ENCODE measurements at places on chromosomes 2 and 18. TPM values are rescaled to one million over a fixed set of nuclear protein-coding genes. Genes with fewer than 3 reads are reported as not detected.

The CAPN14 gene
- total RNA-seq, result 0.33 TPM

The PRSS56 gene
- total RNA-seq, result not detected

- no peak for DNase-seq
Measured at GRCh38 chr2:21001225-21001946, 42.5 kb downstream of the APOB start.

DNA sequence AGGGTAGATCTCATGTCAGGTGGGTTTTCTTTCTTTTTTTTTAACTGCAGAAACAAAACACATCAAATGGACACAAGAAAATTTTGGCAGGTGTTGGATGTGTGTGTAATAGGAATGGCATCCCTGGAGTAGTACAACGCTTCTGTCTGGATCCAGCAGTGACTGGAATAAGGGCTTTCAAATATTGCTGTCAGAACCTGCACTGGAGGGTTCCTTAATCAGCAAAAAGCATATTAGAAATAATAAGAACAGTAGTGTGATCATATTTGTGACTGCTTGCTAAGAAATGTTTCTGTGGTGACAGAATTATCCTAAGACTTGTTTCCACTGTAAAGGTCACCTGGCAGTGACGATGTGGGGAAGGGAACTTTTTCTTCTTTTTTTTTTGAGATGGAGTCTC, 30.8 kb downstream of the CREG2 start:
- DNase-seq, result no peak

GRCh38 chr18:75160364-75160763, 48.6 kb downstream of the PTGR3 start:
- DNase-seq, result no peak
